ENCODE measurements at places on chromosomes 6 and 20.

GRCh38 chr20:56683077-56683865 is 54.2 kb downstream of the TFAP2C start:
- no peak for DNase-seq

GRCh38 chr6:108546079-108547049 is 14.4 kb upstream of the FOXO3 start:
- no peak for DNase-seq

- DNase-seq = no peak
Measured at GRCh38 chr6:313087-313486, 20.8 kb downstream of the DUSP22 start.

- no peak for DNase-seq
Measured at GRCh38 chr6:68636666-68637065, 1.6 kb downstream of the ADGRB3 start.

GRCh38 chr6:43628393-43629103 is 516 bp downstream of the GTPBP2 start:
- peak; percentile 68 for DNase-seq

DNA sequence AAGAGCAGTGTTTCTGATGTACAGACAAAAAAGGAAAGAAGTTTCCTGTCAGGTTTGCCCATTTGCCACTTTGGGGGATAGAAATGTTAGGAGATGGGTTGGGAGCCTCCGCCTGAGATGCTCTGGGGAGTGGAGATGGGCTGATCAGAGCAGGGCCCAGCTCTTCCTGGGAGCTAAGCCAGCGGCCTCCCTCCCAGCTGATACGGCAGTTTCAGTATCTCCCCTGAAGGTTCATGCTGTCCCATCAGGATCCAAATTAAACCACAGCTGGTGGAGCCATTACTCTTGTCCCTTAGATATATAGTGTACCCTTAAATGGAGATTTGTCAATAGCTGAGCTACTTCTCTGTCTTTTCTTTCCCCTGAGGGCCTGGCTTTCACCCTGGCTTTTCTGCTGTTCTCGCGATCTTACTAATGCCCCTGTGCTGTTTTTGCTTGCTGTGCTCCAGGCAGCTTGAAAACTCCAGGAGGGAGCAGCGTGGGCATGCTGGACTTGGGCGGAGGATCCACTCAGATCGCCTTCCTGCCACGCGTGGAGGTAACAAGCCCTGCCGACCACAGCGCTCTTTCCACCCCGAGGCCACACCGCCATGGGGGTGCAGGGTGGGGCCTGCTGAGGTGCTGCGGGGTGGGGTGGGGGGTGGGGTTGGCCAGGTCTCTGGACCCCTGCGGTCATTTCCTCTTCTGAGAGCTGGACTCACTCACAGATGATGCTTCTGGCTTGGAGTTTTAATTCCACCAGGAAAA is 20.9 kb downstream of the ENTPD6 start:
- no peak for DNase-seq

DNA sequence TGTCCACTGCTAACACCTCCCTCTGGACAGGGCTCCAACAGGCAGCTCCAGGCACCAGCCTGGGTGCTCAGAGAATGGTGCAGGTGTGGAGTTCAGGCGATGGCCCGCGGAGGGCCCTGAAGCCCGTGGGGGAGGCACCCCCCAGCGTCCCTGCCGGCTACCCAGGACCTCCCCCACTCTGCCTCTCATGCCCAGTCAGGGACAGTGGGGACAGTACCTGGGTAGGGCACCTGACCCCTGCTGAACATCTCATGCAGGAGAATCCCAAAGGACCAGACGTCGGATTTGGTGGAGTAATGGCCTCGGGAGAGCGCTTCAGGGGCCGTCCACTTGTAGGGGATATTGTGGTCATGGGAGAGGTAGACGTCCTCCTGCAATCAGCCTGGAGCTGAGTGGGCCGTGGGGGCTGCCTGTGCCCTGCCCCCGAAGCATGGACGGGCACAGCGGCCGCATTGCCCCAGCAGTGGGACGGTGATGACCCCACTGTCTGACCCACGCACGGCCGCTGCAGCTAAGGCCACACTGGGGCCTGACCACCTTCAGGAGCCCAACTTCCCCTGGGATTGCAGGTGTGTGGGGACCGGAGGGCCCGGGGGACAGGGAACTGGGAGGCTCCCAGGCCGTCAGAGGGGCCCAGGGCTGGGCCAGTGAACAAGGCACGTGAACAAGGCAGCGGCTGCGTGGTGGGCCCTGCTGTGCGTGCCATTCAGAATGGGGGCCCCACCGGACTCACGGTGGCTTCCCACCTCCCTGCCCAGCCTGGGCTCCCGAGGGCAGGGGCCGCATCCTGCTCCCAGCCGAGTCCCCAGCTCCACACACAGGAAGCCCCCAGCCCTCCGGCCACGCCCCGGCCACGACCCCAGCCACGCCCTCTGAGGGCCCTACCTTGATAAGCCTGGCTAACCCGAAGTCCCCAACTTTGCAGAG is 7.1 kb downstream of the PTK6 start:
- DNase-seq = no peak

DNA sequence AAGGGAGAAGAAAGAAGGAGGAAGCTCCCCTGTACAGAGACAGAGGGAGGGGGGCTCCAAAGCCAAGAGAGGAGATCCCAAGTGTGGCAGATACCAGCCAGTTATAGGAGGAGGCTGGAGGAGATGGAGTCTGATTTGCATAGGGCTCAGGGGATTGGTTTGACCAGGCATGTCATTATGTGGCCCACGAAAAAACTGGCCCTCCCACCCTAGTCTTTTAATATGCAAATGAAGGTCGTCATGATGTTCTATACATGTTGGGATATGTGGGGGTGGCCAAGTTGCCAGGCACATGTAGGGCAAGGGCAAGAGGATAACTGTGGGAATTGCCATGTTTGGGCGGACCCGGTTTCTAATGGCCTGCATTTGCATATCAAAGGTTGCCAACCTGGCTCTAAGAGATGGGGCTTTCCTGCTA is 17.6 kb upstream of the ZFP64 start:
- no peak for DNase-seq

- DNase-seq = no peak
Measured at GRCh38 chr6:156057869-156058268, 602.2 kb upstream of the NOX3 start.

GRCh38 chr6:170344631-170345576 is 38.3 kb downstream of the FAM120B start:
- DNase-seq = no peak

DNA sequence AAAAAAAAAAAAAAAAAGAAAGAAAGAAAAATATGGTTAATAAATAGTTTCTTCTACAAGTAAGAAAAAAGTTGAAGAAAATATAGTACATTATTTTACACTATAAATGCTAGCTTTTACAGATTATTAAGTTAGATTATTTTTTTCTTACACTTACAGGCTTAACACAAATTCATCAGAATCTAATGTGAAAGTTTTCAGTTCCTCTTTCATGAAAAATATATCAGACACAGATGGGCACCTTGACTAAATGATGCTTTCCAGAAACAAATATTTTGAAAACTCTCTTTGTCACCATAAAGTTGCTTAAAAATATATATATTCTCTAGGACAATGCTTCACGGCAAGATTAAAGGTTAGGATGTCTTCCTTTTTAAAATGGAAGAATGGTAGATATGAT is 321.8 kb upstream of the HSF2 start:
- no peak for DNase-seq

- no peak for DNase-seq
Measured at GRCh38 chr6:154209555-154209954, 147.0 kb downstream of the IPCEF1 start.

GRCh38 chr6:63941747-63942470 is 306.3 kb downstream of the PHF3 start:
- no peak for DNase-seq

GRCh38 chr6:2961506-2961905 is 9.9 kb downstream of the SERPINB6 start:
- no peak for DNase-seq

DNA sequence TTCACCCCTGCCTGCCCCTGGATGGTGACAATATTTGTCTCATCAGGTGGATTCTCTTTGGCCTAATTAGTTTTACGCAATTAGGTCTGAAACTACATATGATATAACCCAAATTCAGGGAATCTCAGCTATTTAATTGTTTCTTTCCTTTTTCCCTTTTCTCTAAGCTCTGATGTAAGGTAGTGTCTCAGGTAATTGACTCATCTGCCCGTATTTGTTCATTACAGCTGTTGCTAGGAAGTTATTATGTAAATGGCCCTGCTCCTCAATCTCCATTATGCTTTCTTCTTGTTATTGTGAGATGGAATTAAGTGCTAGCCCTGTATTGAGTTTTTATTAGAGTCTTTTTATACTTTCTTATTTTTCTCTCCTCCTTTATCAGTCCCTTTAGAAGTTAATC is 378.2 kb upstream of the ARID1B start:
- no peak for DNase-seq

DNA sequence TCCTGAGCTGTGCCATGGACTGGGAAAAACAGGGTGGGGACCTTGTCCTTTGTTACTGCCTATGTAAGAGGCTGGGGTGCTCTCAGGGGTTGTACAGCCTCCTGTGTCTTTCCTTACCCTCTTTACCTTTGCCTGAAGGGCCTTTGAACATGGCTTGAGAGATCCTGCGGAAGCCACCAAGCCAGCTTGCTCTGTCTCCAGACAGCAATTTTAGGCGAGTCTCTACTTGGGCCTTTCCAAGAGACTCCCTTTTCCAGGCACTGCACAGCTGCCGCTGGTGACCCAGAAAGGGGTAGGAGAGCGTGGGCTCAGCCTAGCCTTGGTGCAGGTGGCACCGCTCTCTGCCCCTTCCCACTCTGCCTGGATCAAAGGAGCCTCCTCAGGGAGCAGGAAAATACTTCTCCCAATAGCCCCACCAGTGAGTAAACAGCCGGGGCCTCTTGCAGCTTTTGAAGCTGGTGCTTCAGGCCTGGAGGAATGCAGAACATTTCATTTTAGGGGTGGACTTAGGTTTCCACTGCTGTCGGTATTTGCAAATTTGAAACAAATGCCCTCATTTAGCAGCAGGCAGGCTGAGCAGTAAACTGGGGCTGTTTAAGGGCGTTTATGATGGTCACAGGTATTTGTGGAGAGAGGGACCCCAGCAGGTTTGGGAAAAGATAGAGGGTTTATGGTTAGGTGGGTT is 13.9 kb downstream of the PTK7 start:
- DNase-seq = no peak

- no peak for DNase-seq
Measured at GRCh38 chr6:138719744-138720143, 53.8 kb upstream of the CCDC28A start.

GRCh38 chr6:5201271-5201670 is 59.5 kb downstream of the LYRM4 start:
- DNase-seq = no peak

GRCh38 chr6:2369606-2370005 is 124.2 kb upstream of the GMDS start:
- DNase-seq = no peak

DNA sequence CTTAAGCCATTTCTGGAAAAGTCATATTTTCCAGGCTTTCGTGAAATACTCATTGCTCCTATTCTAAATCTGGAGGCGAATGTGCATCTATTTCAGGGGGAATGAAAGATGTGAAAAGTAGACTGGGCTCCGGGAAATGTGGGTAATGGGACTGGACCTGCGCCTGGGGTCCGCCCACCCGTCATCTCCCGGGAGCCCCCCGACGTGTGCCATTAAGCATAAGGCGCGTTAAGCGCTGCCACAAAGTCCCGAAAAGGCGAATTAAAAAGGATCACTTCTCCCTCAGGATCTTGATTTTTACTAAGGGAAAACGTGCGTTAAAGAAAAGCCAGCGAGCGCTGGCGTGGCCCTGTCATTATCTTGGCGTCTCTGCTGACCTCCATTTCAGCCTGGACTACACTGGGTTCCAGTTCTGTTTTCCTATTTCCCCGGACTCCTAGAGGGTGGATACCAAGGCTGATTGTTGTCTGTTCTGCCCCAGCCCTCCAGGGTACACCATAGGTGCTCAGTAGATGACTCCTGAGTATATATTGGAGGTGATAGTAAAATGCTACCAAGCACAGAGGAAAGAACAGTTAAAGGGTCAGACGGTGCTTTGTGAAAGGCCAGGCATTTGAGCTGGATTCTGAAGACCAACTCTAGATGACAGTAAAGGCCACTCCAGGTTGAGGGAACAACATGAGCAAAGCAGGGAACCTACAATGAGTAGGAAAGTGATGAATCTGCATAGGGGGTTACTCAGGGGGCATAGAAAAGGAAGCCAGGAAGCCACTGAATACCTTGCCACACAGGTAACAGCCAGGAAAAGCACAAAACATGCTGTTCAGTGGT is 89.2 kb upstream of the ARID1B start:
- no peak for DNase-seq

DNA sequence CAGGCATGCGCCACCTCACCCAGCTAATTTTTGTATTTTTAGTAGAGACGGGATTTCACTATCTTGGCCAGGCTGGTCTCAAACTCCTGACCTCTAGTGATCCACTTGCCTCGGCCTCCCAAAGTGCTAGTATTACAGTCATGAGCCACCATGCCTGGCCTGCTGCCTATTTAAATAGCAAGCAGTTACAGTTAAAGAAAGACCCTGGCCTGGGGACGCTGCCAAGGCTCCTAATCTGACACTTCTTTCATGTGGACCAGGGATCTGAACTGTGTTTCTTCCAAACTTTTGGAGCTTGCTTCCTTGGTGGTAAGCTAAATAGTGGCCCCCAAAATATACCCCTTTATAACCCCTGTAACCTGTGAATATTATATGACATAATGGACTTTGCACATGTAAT is 15.3 kb downstream of the PPARD start:
- DNase-seq = no peak

- DNase-seq = no peak
Measured at GRCh38 chr6:7104752-7105151, 3.0 kb upstream of the RREB1 start.

GRCh38 chr6:159826004-159826403 is 25.9 kb downstream of the PNLDC1 start:
- no peak for DNase-seq

- DNase-seq = no peak
Measured at GRCh38 chr6:86937219-86938079, at the start of gene HTR1E. HTR1E (plus strand) TSS chr6:86937528; CDS start chr6:87015335, 77,807 bp downstream.

- no peak for DNase-seq
Measured at GRCh38 chr6:56445818-56446217, 196.9 kb downstream of the DST start.

DNA sequence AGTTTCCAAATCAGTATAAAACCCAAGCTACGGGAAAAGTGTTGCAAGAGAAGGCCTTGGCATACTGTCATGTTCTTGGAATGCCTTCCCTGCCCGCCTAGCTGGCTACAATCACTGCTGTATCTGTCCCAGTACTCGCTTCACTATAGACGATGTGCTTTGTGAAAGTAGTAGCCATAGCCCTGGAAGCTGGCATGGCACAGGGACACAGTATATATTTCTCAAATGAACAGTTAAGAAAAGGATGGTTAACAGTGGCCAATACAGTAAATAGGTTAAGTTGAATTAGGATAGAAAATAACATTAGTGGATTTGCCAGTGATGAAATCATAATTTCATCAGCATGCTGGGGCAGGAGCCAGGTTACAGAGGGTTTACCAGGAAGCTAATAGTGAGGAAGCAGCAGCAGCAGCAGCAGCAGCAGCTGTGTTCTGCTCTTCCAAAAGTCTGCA is 499.3 kb downstream of the CDKAL1 start:
- no peak for DNase-seq

- no peak for DNase-seq
Measured at GRCh38 chr20:50595433-50595895, 85.3 kb downstream of the PTPN1 start.
